ENCODE measurements at places on chromosomes 1 and 21.
A peak's percentile ranks its signal among the peaks of the same experiment; 100 is the strongest.

- no peak for DNase-seq
Measured at GRCh38 chr1:23533246-23534023, 2.4 kb upstream of the E2F2 start.

- DNase-seq: no peak
Measured at GRCh38 chr1:183313063-183313462, 105.1 kb downstream of the NMNAT2 start.

- DNase-seq: peak; percentile 18
Measured at GRCh38 chr21:37208056-37208721, 58.9 kb downstream of the VPS26C start.

GRCh38 chr1:80869299-80869698 is 931.4 kb upstream of the ADGRL2 start:
- no peak for DNase-seq

DNA sequence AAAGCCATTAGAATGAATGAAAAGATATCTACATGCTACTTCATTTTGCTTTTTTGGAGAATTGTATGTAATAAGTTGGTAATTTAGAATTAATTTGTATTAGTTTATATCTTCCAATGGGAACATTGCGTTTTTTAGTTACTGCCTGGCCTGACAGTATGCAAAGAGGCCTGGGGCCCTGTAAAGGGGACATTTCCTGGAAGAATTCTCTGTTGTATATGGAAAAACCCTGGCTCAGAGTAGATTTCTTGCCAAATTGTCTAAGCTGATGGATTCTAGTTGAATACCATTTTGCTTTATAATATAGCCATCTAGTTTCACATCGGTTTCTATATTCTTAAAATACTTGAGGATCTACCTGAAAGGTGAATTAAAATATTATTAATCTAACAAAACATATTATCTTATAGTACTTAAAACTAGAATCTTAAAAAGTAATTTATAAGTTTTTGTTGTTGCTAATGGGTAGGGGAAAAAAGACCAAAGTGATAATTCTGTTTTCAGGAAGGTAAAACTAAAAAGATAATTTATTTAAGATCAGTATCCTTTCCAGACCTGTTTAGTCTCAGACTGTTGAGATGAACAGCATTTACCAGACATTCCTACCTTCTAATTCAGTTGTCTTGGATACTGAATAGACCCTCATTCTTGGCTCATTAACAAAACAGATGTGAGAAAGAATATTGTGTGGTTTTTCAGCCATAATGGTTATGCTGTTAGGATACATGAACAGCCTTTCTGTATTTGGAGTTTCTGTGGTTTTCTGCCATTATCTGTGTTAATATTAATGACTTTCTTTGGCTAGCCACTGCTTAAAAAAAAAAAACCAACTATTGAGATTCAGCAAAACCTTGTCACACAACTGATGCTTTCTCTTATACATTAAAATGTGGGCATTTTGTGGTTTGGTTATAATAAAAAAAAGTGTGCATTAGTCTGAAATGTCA is 4.8 kb downstream of the AGO3 start:
- DNase-seq: peak; percentile 16

DNA sequence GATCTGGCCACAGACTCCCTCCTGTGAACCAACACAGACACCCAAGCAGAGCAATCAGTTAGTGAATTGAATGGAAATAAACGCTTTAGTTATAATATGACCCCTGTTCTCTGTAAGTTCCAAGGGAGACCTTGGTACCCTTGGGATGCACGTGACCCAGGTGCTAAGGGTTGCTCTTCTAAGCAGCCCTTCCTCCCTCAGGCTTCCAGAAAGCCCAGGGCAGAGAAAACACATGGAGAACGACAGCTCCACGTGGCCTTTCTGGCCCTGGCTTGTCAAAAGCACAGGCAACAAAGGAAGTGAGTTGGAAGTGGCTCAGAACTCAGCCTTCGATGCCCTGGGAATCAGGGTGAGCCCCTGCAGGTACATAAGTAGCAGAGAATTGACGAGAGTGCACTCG is 57.4 kb downstream of the LACTBL1 start:
- no peak for DNase-seq

DNA sequence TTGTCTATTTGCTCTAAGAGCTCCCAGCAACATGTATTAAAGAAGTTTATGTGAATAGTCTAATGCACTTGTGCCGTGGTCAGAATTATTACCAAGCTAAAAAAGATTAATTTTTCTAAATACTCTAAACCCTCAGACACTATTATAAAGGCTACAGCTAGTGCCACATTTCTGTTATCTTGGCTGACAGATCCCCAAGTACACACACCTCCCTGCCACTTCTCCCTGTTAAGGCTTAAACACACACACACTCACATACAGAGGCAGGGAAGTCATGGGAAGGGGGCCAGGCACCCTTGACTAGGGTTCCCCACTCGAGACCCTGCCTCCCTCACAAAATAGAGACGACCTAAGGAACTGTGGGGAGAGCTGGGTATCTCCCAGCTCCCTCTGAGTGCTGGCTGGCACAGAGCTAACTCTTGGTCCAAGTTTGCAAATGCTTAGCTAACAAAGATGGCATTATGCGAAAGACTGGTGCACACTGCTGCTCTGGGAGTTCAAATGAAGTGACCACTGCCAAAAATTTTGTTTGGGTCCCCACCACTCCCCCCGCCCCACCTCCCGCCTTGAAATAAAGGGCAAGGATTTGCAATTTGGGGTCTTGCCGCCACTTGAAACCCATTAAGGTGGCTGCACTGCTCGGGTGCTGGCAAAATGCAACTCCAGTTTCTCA is 9.8 kb downstream of the SSBP3 start:
- DNase-seq: no peak

DNA sequence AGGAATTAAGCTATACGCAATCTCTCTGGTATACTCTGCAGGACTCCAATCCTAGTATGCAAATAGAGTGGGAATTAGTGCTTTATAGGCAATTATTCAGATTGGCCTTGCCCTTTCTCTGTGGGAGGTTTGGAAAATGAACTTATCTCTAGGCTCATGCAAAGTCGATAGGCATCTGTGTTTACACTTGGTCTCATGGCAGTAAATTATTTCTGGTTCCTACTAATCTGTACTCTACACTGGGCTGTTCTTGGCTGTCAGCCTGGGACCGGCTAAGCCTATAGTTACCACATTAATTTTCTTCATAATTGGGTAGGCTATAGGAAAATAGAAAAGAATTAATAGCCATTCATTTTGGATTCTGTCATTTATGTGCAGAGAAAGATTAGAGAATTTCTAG is 544.6 kb downstream of the AMY1C start:
- DNase-seq: no peak

DNA sequence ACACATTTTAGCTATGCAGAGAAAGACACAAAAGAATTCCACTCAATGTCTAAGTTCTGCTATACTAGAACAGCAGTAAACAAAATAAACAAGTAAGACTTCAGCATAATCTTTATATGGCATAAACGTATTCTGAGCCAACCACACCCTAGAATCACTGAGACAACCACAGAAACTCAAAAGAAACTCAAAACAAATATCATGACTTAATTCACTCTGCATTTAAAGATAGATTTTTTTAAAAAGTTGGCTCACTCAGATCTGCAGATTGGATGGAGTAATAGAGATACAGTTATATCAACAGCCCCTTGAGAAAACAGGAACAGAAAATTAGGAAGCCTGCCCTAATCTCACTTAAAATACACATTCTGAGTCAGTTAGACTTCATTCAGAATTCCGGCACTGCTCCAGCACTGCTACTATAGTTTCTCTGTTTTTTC is 95.0 kb downstream of the COL24A1 start:
- peak; percentile 25 for DNase-seq

DNA sequence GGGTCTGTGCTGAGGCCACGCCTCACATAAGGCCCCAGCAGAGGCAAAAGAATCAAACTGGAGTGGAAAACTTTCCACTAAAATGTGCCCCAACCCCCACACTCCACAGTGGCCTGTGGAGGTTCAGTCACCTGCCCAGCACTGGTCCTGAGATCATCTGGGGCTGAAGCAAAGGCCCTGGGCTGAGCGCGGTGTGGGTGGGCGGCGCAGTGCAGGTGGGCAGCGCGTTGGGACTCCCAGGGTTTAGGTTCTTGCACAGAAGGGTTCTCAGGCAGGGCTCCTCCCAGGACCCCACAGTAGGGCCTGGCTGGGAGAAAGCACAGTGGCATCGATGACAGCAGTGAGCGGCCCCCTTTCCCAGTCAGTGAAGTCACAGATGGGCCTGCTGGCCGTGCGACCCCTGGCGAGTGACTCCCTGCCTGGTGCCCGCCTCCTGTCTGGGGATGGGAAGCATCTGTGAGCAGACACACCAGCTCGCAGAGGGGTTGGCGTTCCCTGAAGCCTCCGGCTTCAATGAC is 13.8 kb upstream of the GPR153 start:
- DNase-seq: no peak

DNA sequence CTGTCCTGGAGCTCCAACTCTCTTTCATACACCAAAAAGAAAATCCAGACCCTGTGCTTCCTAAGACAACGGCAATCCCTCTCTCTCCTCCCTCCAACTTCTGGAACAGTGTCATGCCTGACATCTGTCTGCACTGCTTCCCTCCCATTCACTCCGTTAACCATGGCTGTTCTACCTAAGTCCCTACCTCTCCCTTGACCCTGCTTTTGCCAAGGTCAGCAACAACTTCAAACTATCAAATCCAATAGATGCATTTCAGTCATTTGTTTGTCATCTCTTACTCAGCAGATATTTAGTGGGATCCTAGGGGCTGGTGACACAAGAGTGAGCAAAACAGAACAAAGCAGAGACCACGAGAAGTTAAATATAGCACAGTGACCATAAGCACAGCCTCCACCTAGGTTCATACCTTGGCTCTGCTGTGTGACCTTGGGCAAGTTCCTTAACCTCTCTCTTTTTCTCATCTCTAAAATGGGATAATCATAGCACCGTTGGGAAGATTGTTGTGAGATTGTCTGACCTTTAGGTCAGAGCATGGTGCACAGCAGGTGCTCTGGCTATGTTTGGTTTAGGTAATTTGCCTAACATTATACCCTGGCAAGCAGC is 88.9 kb downstream of the TMEM53 start:
- DNase-seq: no peak

- peak; percentile 75 for DNase-seq
Measured at GRCh38 chr1:225454733-225455132, 26.9 kb upstream of the LBR start.

- peak; percentile 69 for DNase-seq
Measured at GRCh38 chr1:240831191-240831631, 219.3 kb upstream of the GREM2 start.

Data from fibroblast of skin of scalp (primary cell).